Activated effector memory CD4-positive, alpha-beta T cell treated with anti-CD3 and anti-CD28 coated beads, Interleukin-2, amount 50 U/mL, for 16 hours (primary cell): ENCODE measurements at places on chromosomes 12 and 14.

GRCh38 chr12:12671850-12672660 lies 23.9 kb downstream of the GPR19 start:
- no peak for DNase-seq

DNA sequence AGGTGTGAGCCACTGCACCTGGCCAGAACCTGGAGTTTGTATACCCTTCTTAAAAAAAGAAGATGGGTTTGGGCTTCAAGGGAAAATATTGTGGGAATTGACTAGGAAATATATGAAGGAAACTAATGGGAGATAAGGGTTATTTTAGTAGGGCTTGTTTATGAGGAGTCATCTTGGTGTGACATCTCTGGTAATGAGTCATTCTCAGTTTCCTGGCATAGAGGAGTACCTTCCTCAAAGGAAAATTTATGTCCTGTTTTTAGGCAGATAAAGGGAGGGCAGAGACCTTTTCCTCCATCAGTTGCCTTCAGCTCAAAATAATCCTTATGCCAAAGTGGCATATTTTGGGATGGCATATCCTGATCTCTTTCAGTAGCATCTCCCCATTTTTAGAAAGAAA lies 30.6 kb upstream of the NFKBIA start:
- DNase-seq, result no peak

DNA sequence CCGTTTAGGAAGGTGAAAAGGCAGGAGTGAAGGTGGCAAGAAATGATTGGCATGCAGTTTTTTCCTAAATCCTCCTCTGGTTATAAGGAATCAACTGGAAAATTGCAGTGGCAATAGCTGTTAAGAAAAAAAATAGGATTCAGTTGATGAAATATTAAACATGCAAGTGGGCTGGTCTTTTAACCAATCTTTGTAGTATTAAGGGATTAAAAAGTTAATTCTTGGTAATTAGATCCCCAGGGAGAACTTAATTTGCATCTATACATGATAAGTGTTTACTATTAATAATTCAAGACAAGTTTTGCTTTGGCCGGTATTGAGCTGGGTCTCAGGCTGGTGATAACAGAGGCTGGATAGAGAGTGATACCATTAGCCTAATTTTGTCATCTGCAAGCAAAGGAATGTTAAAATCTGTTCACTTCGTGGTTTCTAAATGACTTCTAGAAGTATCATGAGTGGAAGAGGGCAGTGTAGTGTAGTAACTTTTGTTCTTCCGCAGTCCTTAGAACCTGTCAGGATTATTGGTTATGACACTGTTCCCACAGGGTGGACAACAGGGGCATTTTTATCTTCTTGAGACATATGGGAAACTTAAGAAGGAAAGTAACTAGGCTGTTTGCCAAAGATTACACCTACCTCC lies 118.5 kb downstream of the PRKCH start:
- DNase-seq, result no peak

- DNase-seq, result no peak
Measured at GRCh38 chr12:14577344-14577743, 9.7 kb upstream of the PLBD1 start.

- no peak for DNase-seq
Measured at GRCh38 chr12:88453323-88453722, 126.9 kb downstream of the KITLG start.

GRCh38 chr14:65354715-65355114 lies 57.8 kb upstream of the FUT8 start:
- no peak for DNase-seq

GRCh38 chr14:22493753-22494152 lies 95.3 kb downstream of the DAD1 start:
- DNase-seq, result no peak

GRCh38 chr12:97046901-97047300 lies 139.8 kb downstream of the NEDD1 start:
- no peak for DNase-seq

GRCh38 chr12:74456431-74456830 lies 81.2 kb upstream of the ATXN7L3B start:
- DNase-seq, result no peak

GRCh38 chr14:53999061-53999488 lies 42.5 kb upstream of the BMP4 start:
- no peak for DNase-seq

GRCh38 chr12:27198036-27198435 lies 46.0 kb upstream of the STK38L start:
- no peak for DNase-seq

DNA sequence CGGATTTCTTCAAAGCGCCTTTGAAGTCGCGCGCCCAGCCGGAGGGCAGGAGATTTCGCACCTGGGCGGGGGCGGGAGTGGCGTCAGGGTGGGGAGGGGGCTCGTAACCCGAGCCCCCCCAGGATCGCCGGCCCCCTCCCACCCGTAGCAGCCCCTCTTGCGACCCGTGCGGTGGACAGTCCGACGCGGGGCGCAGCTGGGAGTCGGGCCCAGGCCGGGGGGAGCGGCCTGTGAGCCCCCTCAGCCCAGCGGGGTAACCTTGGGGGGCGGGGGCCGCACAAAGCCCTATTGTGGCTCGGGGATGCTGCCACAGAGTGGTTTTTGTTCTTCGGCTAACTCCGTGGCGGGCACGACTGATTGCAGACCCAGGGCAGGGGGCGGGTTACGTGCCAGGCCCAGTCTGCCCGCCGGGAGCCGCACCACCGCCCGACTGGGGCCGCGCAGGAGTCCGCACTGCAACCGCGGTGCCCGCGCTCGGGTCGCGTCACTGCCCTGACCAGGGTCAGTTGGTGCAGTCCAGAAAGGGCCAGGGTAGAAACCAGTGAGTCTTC lies 4.2 kb upstream of the AAAS start:
- DNase-seq, result peak; percentile 68

DNA sequence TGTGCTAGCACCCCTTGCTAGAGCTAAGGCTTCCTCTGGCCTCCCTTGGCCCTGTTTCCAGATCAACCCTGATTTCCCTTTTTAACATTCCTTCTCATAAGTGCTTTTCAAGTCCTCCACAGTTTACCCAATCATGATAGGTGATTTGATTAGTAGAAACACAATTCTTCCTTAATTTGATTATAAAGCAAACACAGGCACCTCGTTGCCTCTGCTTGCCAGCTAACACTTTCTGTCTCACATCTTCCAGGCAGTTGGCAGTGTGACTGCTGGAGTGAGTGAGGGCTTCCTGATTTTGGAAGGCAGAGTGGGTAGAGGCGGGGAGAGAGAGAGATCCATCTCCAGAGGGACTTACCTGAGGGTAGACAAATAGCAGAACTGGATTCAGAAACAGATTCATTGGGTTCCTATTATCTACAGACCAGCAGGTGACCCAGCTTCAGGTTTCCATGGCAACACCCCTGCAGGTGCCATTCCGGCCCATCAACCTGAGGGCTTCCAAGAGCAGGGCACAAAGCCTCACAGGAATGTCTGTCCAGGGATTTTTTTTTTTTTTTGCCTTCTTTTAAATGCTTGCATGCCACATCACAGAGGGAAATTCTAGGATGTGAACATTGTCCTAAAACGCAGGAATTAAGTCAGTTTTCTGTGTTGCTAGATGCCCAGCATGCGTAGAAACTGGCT lies 77.7 kb downstream of the PLXNC1 start:
- DNase-seq, result no peak

DNA sequence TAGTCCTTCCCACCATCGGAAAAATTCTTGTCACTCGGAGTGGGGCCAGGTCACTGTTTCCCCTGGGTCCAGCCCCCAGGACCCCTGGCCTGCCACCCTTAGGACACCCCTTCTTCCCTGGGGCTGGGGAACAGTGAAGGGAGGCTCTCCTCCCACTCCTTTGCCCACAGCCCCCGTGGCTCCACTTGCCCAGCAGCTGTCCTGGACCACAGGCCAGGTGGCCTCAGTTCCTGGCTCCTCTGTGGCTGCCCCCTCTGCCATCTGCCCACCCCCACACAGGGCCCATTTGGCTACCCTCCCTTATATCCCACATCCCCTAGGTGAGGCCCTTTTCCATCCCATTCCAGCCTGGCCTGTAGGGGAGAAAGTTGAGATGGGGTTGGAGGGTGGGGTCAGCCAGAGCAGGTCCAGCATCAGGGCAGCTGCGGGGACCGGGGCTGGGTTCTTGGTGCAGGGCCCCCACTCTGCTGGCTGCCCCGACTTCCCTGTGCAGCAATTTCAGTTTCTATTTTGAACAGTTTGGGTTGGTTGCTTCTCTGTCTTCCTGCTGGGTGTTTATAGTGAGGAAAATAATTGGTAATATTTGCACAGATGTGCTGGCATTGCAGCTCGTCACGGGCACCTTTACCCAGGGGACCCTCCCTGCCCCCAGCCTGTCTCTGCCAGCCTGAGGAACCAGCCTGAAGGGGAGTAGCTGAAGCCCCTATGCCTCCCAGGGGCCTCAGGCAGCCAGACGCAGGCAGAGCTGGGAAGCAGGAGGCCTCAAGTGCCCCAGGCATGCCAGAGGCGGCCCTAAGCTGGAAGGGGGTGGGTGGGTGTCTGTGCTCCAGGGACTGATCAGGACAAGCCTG lies 23.4 kb downstream of the SYNDIG1L start:
- no peak for DNase-seq

DNA sequence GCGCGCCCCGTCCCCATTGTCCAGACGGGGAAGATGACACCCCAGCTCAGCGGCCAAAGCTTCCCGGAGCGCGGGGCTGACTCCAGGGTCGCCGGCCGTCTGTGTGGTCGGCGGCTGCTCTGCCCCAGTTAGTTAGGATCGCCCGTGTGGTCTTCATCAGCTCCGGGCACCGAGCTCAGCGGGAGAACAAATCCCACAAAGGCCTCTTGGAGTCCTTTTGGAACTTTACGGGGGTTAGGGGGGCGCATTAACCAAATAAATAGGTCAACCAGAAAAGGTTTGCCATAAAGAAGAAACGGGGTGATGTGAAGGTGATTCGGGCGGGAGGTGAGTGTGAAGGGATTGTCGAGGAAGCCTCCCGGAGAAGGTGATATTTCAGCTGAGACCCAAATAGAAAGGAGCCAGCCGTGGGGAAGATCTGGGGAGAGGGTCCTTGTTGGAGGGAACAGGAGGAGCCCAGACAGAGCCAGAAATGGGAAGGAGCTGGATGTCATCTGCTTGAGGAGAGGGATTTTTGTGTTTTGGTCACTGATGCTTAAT lies 697 bp downstream of the ATP6V0A2 start:
- DNase-seq, result no peak

DNA sequence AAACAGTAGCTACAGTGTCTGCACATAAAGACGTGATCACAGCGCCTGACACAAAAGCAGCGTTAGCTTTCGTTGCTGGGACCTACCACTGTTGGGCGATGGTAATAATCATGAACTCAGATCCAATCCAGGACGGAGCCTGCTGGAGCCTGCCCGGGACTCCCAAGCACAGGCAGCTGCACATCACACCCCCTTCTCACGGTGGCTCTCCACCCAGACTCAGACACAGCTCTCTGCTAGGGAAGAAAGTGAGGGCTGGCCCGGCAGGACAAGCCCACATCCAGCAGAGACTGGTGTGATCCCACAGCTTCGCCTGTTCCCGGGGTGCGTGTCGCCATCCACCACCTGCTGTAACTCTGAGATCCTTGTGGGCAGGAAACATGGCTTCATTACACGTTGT lies 49.9 kb upstream of the FOXN3 start:
- no peak for DNase-seq

- DNase-seq, result no peak
Measured at GRCh38 chr12:8594072-8594471, 18.6 kb downstream of the AICDA start.

- DNase-seq, result no peak
Measured at GRCh38 chr12:55019784-55020183, at the start of gene NEUROD4. Gene NEUROD4 (plus strand): TSS chr12:55019974. CDS start chr12:55026440, 6,466 bp downstream.

- no peak for DNase-seq
Measured at GRCh38 chr12:114626-115211, 48.2 kb downstream of the IQSEC3 start.

DNA sequence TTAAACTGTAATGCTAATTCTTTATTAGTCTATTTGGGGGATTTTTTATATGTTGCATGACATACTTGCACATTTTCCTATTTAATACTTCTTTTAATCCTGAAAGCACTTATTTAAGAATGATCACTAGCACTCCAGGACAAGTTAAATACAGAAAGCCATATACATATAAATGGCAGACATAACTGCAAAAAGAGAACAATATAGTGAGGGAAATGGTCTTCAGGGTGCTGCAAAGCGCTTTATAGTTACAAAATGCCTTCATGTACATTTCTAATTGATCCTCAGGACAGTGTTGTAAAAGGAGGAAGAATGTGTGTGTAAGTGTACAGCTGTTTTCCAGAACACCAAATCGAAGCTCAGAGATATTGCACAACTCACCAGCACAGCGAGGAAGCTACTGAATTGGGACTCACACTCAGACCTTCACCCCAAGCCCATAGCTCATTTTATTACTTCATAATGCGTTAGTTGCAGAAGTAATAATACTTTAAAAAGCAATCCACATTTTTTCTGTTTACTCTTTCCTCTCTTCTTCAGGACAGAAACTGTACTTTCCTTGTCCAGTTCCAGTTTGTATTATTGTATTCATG lies 428.2 kb downstream of the RAD51B start:
- DNase-seq, result no peak

DNA sequence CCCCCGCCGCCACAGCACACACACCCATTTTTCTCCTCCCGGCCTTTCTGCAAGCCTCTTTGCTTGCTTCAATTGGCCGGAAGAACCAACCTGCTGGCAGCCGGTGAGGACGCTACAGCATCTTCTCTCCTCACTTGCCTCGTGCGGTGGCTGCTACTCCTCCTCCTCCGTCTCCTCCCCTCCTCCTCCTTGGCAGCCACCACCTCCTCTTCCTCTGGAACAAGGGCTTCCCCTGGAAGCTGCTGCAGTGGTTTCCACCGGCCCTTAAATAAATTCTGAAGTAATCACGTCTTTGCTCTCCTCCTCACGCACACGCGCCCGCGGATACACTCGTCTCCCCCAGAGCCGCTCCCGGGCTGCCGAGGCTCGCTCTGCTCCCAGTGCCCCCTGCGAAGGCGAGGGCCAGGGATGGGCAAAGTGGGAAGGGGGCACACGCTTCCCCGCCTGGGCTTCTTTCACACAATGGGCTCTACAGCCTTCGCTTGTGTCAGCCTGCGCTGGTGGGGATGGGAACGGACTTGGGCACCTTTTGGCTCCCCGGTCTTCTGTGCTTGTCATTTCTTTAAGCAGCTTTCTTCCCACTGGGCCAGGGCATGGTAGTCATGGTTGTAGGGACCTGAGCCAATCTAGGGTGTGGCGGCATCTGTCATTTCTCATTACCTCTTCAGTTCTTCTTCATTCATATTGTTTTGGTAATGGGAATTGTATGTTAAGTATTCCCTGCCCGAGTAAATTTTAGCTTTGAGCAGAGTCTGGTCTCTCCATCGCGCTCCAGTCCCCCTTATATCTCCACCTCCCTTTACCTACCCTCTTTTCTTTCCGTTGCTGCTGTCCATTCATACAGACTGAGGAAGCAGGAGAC lies at the start of gene PPFIA2:
TSS of gene PPFIA2 (minus strand) at position 161 of the 862 bp plus-strand sequence.
- DNase-seq, result no peak

GRCh38 chr14:97387252-97387874 lies 590.2 kb downstream of the VRK1 start:
- DNase-seq, result no peak

DNA sequence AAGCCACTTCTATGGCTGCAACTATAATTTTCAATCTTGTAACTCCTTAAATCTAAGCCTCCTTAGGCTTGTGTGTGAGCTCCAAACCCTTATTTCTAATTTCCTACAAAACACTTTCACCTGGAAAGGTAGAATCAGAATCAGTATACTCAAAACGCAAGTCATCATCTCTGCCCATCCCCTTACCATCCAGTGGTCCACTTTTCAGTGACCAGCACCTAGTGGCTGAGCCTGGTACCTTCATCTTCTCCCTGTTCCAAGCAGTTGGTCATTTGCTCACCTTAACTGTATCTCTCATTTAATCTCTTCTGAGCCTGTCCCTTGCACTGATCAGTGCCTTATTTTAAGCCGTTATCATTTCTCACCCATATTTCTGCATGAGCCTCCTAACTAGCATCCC lies 107.9 kb downstream of the PPM1H start:
- DNase-seq, result no peak
